ENCODE measurements at places on chromosomes 11 and 22.
A peak's percentile ranks its signal among the peaks of the same experiment; 100 is the strongest.

GRCh38 chr11:95549301-95549700, 240.3 kb downstream of the FAM76B start:
- peaks cover 15% of the 10 kb centered on the region for H3K27me3 ChIP-seq
- DNase-seq = no peak
- no peak overlapping the region for H3K4me3 ChIP-seq
- H3K27ac ChIP-seq = no peak overlapping the region

GRCh38 chr11:65147352-65148075, 13.2 kb upstream of the SYVN1 start:
- H3K36me3 ChIP-seq = no peaks in the 10 kb centered on the region
- no peak overlapping the region for H3K27ac ChIP-seq
- no peaks in the 10 kb centered on the region for H3K4me1 ChIP-seq
- peaks cover 9% of the 10 kb centered on the region for H3K27me3 ChIP-seq

DNA sequence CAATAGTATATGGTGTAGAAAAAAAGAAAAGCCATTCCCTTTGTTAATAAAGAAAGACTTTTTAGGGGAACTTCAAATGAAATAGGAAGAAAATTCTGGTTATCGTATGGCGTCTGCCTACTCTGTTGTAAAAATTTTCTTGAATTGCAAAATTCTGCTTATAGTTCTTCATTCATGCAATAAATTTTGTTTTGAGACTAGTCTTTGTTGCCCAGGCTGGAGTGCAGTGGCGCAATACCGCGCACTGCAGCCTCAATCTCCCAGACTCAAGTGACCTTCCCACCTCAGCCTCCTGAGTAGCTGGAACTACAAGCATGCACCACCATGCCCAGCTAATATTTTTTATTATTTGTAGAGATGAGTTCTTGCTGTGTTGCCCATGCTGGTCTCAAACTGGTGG, 5.8 kb downstream of the DDIAS start:
- DNase-seq = no peak
- H3K27ac ChIP-seq = no peak overlapping the region
- no peaks in the 10 kb centered on the region for H3K27me3 ChIP-seq
- H3K4me1 ChIP-seq = peaks cover 4% of the 10 kb centered on the region
- H3K36me3 ChIP-seq = no peaks in the 10 kb centered on the region

DNA sequence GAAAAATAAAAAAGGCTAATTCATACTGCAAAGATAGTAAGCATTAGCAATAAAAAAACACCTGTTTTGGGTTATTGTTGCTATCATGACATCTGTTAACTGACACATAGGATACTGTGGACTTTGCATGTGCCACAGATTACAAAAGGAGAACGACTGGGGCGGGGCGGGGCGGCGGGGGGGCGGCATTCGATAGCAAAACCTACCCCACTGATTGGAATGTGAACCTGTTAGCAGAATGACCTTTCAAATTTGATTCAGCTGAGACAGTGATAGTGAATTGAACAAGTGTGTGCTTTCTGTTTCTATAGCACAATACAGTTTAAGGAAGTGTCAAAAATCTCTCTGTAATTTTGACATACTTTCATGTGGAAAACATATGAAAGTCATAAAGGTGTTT, 14.9 kb downstream of the MMP20 start:
- H3K4me1 ChIP-seq = no peaks in the 10 kb centered on the region
- H3K27ac ChIP-seq = no peak overlapping the region
- no peak overlapping the region for H3K4me3 ChIP-seq
- no peaks in the 10 kb centered on the region for H3K36me3 ChIP-seq

- H3K27ac ChIP-seq = no peak overlapping the region
- H3K27me3 ChIP-seq = peaks cover 26% of the 10 kb centered on the region
- no peak for DNase-seq
- peaks cover 18% of the 10 kb centered on the region for H3K4me1 ChIP-seq
Observed at GRCh38 chr11:27468209-27468994, 4.2 kb downstream of the LGR4 start.

GRCh38 chr22:43018615-43019014, 3.7 kb upstream of the PACSIN2 start:
- peaks cover 18% of the 10 kb centered on the region for H3K36me3 ChIP-seq
- H3K4me1 ChIP-seq = peaks cover 14% of the 10 kb centered on the region
- H3K4me3 ChIP-seq = no peak overlapping the region

DNA sequence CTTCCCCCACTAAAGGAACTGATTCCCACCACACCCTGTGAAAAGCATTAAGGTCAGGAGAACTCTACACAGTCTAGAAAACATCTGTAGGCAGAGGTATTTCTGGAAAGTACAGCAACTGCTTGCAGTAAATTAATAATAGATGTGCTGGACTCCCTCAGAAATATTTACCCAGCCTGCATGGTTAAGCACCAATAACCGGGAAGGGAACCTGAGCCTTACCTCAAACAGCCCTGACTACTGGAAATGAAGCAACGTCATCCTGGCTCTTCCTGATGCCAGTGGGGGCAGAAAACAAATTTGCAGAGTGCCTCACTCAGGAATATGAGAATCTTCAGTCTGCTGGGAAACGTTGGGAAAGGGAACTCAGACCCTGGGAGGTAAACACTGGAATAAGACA, 318.1 kb downstream of the TENM4 start:
- H3K27me3 ChIP-seq = no peaks in the 10 kb centered on the region
- H3K4me3 ChIP-seq = no peak overlapping the region
- no peaks in the 10 kb centered on the region for H3K4me1 ChIP-seq
- DNase-seq = no peak
- H3K27ac ChIP-seq = no peak overlapping the region

DNA sequence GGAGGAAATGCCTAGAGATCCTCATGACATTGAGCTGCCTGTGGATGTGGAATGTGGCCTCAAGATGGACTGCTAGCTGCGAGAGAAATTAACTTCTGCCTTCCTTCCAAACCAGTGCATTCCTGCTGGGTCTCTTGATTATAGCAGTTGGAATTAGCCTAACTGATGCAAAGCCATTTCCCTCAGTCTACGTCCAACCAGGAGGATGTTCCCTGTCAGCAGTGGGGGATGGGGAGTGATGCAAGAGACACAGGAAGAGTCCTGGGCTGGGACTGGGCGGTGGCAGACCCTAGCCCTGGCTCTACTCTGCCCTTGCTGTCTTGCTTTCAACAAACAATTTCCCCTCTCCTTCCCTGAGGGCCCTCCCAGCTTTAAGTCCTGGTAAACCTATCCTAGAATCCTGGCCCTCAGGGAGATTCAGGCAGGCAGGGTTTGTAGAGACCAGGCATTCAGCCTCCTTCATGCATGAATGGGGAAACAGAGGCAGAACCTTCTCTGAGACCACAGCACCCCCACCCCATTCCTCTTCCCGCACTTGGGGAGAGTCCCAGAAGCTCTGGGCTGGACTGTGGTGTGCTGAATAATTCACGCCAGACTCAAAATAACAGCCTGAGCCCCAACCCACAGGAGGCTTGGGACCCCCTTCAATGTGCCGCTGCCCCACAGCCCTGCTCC, 17.0 kb downstream of the C11orf96 start:
- H3K36me3 ChIP-seq = peaks cover 3% of the 10 kb centered on the region
- no peak for DNase-seq
- peaks cover 92% of the 10 kb centered on the region for H3K27me3 ChIP-seq
- H3K4me1 ChIP-seq = no peaks in the 10 kb centered on the region

DNA sequence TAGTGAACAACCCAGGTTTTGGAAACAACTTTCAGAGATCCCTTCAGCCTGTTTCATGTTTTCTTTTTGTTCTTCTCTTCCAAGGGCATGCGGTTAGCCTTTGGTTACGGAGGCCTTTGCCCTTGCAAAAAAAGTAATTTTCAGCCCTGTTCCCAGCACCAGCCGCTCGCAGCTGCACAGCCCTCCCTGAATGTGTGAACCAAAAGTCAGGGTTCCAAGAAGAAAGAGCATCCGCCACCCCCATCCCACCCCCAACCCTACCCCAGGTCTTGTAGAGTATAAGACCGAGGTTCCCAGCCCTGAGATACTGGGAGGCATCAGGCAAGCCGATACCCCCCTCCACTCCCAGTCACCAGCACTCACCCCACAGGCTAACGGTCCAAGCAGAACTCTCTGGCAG, 56.4 kb downstream of the IGLL1 start:
- H3K36me3 ChIP-seq = peaks cover 6% of the 10 kb centered on the region
- peaks cover 8% of the 10 kb centered on the region for H3K4me1 ChIP-seq
- no peak for DNase-seq
- no peak overlapping the region for H3K4me3 ChIP-seq
- H3K27ac ChIP-seq = no peak overlapping the region

DNA sequence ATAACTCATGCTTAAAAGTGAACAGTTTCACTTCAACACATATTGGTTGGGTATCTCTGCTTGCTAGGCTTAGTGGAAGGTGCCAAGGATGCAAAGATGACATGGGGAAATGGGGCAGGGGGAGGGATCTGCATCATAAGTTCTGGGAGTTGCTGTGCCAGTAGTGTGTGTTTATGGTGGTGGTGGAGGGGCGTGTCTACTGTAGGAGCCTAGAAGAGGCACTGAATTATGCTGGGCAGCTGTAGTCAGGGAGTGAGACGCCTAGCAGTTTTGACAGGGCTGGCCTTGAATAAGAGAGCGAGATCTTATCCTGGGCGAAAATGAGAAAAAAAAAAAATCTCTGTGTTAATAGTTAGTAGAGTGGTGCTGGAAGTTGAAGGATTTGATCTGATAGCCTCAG, 3.0 kb downstream of the ELMOD1 start:
- peaks cover 22% of the 10 kb centered on the region for H3K4me1 ChIP-seq
- H3K27ac ChIP-seq = no peak overlapping the region
- no peak overlapping the region for H3K4me3 ChIP-seq
- peaks cover 9% of the 10 kb centered on the region for H3K36me3 ChIP-seq
- H3K27me3 ChIP-seq = peaks cover 81% of the 10 kb centered on the region

DNA sequence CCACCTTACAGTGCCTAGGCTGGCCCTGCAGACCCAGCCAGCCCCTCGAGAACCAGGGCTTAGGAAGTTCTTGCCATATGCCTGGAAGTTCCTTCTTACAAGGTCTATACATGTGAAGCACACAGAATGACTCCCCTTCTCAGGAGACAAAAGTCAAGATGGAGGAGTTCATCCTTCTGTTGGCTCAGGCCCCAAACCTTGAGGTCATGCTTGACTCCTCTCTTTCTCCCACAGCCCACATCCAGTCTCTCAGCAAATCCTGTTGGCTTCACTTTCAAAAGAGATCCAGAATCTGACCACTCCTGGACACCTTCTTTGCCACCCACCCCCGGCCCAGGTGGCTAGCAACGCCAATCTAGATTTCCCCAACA, 1.7 kb upstream of the CD248 start:
- no peaks in the 10 kb centered on the region for H3K27me3 ChIP-seq
- H3K4me1 ChIP-seq = peaks cover 32% of the 10 kb centered on the region
- H3K27ac ChIP-seq = peak overlapping the region; percentile 92
- peaks cover 10% of the 10 kb centered on the region for H3K36me3 ChIP-seq
- H3K4me3 ChIP-seq = peak overlapping the region; percentile 60
- no peak for DNase-seq

- H3K27me3 ChIP-seq = peaks cover 76% of the 10 kb centered on the region
- no peaks in the 10 kb centered on the region for H3K36me3 ChIP-seq
- H3K4me1 ChIP-seq = peaks cover 2% of the 10 kb centered on the region
- H3K27ac ChIP-seq = no peak overlapping the region
Observed at GRCh38 chr22:49739138-49739537, 88.5 kb downstream of the BRD1 start.

GRCh38 chr22:29030618-29031226, 30.9 kb downstream of the C22orf31 start:
- no peak for DNase-seq
- H3K36me3 ChIP-seq = no peaks in the 10 kb centered on the region
- H3K27ac ChIP-seq = no peak overlapping the region
- peak overlapping the region; percentile 74 for H3K4me3 ChIP-seq

DNA sequence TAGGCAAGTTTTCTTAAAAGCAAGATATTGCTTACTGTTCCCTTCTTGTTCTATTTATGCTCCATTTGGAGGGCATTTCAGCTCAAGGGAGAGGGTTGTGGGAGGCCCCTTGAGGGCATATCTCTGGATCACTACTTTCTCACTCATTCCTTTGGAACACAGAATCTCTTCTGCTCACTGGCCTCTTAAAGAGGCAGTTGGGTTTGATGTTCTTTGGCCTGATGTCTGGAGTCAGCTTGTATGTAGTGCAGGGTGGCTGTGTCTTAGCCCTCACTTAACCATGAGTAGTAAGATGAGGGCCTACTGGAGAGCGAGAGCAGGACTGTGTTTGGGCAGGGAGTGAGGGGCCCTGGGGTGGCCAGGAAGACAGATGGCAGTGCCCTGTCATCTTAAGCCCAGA, 3.6 kb downstream of the INCENP start:
- H3K27me3 ChIP-seq = no peaks in the 10 kb centered on the region
- H3K4me3 ChIP-seq = no peak overlapping the region
- peaks cover 16% of the 10 kb centered on the region for H3K36me3 ChIP-seq
- H3K27ac ChIP-seq = peak overlapping the region; percentile 46

GRCh38 chr22:23306438-23306921, 126.2 kb downstream of the BCR start:
- DNase-seq = no peak
- no peaks in the 10 kb centered on the region for H3K4me1 ChIP-seq
- H3K27ac ChIP-seq = peak overlapping the region; percentile 58
- H3K27me3 ChIP-seq = no peaks in the 10 kb centered on the region
- H3K36me3 ChIP-seq = peaks cover 21% of the 10 kb centered on the region

GRCh38 chr11:66871521-66871901, 14.6 kb downstream of the LRFN4 start:
- peaks cover 4% of the 10 kb centered on the region for H3K36me3 ChIP-seq
- H3K27me3 ChIP-seq = no peaks in the 10 kb centered on the region
- no peak overlapping the region for H3K4me3 ChIP-seq

- H3K36me3 ChIP-seq = peaks cover 6% of the 10 kb centered on the region
- no peak overlapping the region for H3K27ac ChIP-seq
- H3K4me3 ChIP-seq = no peak overlapping the region
- no peak for DNase-seq
- H3K27me3 ChIP-seq = no peaks in the 10 kb centered on the region
- peaks cover 41% of the 10 kb centered on the region for H3K4me1 ChIP-seq
Observed at GRCh38 chr22:43008921-43009320, 6.0 kb downstream of the PACSIN2 start.

- H3K27me3 ChIP-seq = no peaks in the 10 kb centered on the region
- no peak overlapping the region for H3K4me3 ChIP-seq
- no peaks in the 10 kb centered on the region for H3K36me3 ChIP-seq
- no peaks in the 10 kb centered on the region for H3K4me1 ChIP-seq
- no peak for DNase-seq
Observed at GRCh38 chr11:18723991-18724390, 2.0 kb downstream of the IGSF22 start.

- no peak for DNase-seq
- peaks cover 9% of the 10 kb centered on the region for H3K27me3 ChIP-seq
- H3K27ac ChIP-seq = no peak overlapping the region
- peaks cover 6% of the 10 kb centered on the region for H3K4me1 ChIP-seq
- no peaks in the 10 kb centered on the region for H3K36me3 ChIP-seq
Observed at GRCh38 chr22:38414009-38414395, 41.0 kb downstream of the KCNJ4 start.

DNA sequence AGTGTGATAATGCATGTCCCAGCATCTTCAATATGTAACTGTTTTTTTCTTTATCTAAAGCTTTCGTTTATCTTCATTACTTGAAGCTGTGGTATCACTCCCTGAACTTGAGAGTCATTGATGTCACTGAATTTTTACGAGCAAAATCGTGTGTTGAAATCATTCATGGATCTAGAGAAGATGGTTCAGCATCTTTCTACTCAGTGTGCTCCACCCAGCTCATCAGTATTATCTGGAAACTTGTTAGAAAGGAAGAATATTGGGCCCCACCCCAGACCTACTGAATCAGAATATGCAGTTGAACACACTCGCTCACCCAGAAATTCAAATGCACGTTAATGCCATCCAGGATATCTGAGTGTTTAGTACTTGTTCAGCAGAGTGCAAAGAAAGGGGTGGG, 8.3 kb downstream of the CDON start:
- no peaks in the 10 kb centered on the region for H3K4me1 ChIP-seq
- no peaks in the 10 kb centered on the region for H3K36me3 ChIP-seq
- no peak overlapping the region for H3K27ac ChIP-seq

- H3K27ac ChIP-seq = no peak overlapping the region
- peaks cover 5% of the 10 kb centered on the region for H3K4me1 ChIP-seq
- no peaks in the 10 kb centered on the region for H3K27me3 ChIP-seq
- H3K4me3 ChIP-seq = no peak overlapping the region
Observed at GRCh38 chr22:41966225-41966606, 3.0 kb upstream of the SEPTIN3 start.
